ENCODE measurements at places on chromosomes 2 and 18. TPM values are rescaled to one million over a fixed set of nuclear protein-coding genes. Genes with fewer than 3 reads are reported as not detected.

OTOS gene
- total RNA-seq = not detected

UGT1A8 gene
- total RNA-seq = not detected

TDRD15 gene
- not detected for total RNA-seq

GRCh38 chr18:75251466-75251865 lies 40.9 kb downstream of the TSHZ1 start:
- H3K27me3 ChIP-seq = no peaks in the 10 kb centered on the region
- peaks cover 78% of the 10 kb centered on the region for H3K4me1 ChIP-seq
- H3K27ac ChIP-seq = peak overlapping the region; percentile 52

- no peaks in the 10 kb centered on the region for H3K36me3 ChIP-seq
- no peak for DNase-seq
- no peak overlapping the region for H3K4me3 ChIP-seq
- H3K27ac ChIP-seq = no peak overlapping the region
Measured at GRCh38 chr2:71892896-71893295, 254.8 kb downstream of the CYP26B1 start.

- no peak for DNase-seq
- no peak overlapping the region for H3K4me3 ChIP-seq
- H3K4me1 ChIP-seq = peaks cover 57% of the 10 kb centered on the region
- no peak overlapping the region for H3K27ac ChIP-seq
- H3K27me3 ChIP-seq = no peaks in the 10 kb centered on the region
Measured at GRCh38 chr18:13539843-13540476, 186.4 kb downstream of the FAM210A start.
